ENCODE measurements at places on chromosomes 6 and 20.

GRCh38 chr6:91895599-91896285 is 1308.9 kb upstream of the MAP3K7 start:
- DNase-seq, result no peak

GRCh38 chr20:3430376-3431069 is 23.1 kb upstream of the DNAAF9 start:
- no peak for DNase-seq

- DNase-seq, result no peak
These were observed 85.3 kb downstream of the PTPN1 start for GRCh38 chr20:50595433-50595895.

GRCh38 chr6:168248148-168248620 is 71.4 kb downstream of the DACT2 start:
- no peak for DNase-seq

DNA sequence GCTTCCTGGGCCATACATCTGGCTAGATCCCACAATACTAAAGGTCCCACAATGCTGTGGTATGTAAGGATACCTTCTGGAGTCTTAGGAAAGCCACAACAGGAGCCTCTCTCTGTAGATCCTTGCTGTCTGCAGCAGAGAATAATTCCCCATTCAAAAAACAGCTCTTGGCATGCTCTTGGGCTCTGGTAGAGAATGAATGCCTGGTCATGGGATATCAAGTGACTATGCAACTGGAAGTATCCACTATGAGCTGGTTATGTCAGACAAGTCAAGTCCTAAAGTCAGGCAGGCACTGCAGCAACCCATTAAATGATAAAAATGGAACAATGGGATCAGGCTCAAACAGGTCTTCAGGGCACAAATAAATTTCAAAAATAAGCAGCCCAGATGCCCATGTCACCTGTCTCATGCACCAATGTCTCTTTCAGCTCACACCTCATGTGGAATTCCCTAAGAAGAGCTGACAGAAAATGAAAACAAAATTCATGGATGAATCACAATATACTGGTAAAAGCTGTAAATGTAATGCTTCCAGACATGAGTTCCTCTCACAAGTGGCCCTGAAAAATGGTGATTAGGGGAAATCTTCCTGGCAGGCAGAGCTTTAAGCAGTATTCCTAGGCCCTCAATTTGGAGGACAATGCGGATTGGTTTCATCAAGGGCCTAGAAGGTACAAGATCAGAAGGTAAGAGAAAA is 4.3 kb downstream of the AK9 start:
- DNase-seq, result no peak

DNA sequence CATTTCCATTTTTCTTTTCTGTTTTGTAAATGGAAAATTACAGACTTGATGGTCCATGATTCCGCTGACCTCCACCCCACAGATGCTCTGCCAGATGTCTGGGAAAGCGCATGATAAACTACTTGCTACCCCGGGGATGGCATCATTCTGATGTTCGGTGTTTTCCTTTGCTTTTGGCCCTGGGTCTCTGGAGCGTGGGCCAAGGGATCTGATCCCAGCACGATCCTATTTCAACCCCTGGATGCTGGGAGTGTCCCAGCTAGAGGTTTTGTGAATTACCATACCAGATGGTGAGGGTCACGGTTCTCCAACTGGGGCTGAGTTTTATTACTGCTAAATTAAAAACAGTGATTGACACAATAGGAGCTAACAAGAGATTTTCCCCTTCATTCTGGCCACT is 25.2 kb upstream of the MYLIP start:
- DNase-seq, result no peak

Data from amniotic epithelial cell (primary cell).